CD4-positive, alpha-beta T cell treated with Interleukin-17A for 1 hour (primary cell): ENCODE measurements at places on chromosomes 12 and 14.

GRCh38 chr12:55226523-55226922, 5.7 kb downstream of the OR10A7 start:
- DNase-seq, result no peak

DNA sequence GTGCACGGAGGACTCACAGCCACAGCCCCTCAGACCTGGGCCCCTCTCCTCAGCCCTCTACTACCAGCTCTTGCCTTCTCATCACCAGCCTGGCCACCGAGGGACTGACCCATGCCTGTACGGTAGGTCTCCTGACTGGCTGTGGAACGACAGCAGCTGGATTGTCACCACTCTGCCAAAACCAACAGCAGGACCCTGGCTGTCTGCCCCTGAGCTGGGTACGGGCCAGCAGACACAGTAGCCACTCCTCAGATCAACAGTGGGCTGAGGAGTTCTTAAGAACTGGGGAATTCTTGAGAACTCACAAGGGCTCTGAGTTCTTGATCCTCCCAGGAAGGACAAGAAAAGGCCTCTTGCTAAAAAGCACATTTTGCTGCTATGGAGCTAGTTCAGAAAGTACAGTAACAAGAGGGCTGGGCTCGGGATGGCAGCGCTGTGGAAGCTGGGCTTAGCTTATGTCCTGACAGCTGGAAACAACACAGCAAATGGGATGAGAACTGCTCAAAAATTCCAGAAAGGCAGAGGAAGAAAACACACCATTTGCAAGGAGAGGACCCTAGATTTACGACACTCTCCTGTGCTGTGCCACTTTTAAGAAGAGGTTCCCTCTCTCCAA, 176.4 kb downstream of the ANO2 start:
- DNase-seq, result no peak

DNA sequence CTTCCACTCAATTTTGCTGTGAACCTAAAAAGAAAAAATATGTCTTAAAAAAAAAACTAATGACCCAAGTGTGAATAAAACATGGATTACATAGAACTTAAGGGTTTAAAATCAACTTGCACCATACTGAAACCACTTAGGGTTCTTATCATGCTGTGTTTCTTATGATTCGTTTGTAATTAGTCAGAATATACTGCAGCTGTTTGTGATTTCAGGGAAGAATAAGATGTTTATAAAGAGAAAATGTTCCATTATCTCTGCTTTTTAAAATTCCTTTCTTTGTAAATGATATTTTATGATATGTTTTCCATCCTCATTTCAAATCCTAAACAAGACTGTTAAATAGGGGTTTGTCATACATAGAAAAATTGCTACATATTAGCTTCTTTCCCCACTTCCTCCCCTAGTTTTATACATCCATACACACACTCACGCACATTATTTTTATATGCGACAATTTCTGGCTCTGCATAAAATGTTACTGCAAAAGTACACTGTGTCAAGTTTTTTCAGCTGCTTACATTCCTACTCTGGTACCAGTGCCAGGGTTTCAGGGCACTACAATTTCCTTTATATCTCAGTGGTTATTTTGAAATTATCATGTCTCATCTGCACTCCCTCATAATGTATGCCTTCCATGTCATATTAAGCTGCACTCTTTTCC, 275.2 kb upstream of the GARIN6 start:
- DNase-seq, result no peak

GRCh38 chr14:80979951-80980350, 24.5 kb downstream of the TSHR start:
- DNase-seq, result no peak

GRCh38 chr14:100788517-100788916, 37.4 kb upstream of the MEG3 start:
- no peak for DNase-seq

GRCh38 chr12:42541965-42542364, 47.6 kb downstream of the PRICKLE1 start:
- no peak for DNase-seq

GRCh38 chr12:104964167-104964855, 6.2 kb upstream of the SLC41A2 start:
- no peak for DNase-seq

- DNase-seq, result no peak
These were observed 152.3 kb downstream of the ZNF664 start for GRCh38 chr12:124125203-124125871.

DNA sequence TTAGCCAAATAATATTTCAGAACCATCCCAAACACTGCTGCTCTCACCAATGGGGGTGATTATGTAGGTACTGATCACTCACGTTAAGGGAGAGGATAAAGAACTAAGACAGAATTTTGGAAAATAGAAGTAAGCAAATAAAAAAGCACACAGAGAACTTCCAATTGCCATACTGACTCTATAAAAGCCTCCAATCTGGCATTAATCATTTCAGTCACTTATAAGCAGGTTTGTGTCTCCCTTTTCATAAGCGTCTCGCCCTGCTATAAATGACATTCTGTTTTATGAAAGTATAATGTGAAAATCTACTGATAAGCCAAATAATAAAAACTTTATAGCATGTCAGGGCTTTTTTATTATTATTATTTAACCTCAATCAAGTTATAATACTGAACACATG, 435.2 kb downstream of the ETNK1 start:
- DNase-seq, result no peak
